ENCODE measurements at places on chromosomes 2 and 18.

DNA sequence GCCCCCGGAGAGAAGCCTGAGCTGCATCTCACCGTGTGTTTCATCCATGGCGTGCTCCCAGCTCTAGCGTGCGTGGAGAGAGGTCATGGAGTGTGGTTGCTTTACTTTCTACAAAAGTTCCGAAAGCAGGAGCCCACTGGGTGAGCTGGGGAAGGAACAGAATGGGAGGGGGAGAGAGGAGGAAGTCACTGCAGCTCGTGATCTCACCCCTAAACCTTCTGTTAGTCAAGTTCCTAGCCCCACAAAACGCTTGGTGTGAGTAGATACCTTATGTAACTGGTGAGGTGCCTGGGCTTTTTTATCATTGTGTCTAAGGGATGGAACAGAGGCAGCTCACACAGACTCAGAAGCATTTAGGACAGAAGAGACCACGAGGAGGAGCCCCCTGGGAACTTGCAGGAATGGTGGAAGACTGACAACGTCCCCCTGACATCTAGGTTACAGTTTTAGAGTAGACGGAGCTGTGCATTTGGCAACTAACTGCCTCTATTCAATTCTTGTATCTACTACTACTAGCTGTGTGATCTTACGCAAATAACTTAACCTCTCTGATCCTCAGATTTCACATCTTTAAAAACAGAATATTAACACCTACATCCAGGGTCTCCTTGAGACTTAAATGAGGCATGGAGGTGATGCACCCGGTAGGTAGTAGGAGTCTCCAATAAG lies 123.3 kb downstream of the ARL4C start:
- DNase-seq: no peak

GRCh38 chr18:77137851-77138250 lies 5.3 kb upstream of the MBP start:
- no peak for DNase-seq

DNA sequence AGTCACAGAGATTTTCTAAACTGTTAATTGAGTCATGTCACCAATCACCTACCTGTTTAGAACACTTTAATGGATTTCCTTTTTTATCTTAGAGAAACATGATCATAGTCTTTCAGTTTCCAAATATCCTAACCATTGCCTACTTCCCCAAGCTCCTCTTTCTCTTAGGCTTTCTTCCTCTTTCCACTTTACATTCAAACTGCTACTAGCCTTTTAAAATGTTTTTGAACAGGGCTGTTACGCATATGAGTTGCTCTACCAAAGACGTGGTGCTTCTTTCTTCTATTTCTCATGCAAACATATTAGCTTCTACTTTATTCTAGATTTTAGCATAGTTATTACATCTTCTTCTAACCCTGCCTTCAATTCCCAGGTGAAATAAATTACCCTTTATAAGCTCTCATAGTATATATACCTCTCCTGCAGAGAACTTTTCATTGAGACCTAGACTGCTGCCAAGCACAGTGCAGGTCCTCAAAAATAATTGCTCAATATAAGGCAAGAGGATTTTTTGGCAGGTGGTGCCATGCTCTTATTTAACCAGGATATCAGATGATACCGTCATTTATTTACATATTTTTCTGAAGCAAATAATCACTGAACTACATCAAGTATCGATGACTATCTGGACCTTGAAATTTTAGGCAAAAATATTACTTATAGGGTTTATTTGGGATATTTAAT lies 937.1 kb downstream of the TSN start:
- DNase-seq: no peak

DNA sequence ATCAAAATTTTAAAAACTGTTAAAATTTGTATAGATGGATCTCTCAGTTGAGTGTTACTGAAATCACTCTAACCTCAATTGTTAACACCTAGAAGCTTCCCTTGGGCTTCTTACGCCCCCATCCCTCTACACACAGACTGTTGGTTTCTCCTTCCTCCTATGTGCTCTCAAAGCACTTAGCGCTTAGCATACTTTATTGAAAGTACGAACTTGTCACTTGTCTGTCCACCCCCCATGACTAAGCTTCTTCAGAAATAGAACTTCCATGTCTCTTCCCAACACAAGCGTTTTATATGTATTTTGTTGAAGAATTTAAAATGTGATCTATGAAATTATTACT lies 441 bp downstream of the MPHOSPH10 start:
- DNase-seq: no peak

DNA sequence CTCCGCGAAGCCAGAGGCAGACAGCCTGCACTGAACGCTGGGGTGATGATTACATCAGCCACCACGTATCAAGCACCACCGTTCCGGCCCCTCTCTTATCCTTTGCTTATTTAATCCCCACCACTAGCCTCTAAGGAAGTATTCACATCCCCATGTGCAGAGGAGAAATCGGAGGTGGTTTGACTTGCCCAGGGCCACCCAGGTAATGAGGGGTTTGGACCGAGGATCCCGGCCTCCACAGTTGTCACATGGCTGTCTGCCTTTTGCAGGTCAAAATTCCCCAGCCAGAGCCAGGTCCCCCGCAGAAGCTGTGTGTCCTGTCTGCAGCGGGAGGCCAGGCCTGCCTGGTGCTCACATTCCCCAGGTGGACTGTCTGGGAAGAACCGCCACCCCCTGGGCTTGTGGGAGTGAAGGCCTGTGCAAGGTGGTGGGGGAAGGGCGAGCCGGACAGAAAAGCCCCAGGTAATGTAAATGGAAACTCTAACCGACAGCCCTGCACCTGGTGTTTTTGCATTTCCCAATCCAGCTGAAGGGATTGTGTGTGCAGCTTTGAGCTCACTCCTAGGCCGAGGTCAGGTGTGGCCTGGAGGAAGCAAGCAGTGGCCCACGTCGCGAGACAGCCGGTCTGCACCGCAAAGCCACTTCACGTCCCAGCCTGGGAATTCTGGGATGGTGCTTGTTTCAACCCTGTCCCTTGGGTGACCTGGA lies 108.5 kb upstream of the ID2 start:
- no peak for DNase-seq

- no peak for DNase-seq
These were observed 48.7 kb upstream of the C1GALT1C1L start for GRCh38 chr2:43724728-43725526.

DNA sequence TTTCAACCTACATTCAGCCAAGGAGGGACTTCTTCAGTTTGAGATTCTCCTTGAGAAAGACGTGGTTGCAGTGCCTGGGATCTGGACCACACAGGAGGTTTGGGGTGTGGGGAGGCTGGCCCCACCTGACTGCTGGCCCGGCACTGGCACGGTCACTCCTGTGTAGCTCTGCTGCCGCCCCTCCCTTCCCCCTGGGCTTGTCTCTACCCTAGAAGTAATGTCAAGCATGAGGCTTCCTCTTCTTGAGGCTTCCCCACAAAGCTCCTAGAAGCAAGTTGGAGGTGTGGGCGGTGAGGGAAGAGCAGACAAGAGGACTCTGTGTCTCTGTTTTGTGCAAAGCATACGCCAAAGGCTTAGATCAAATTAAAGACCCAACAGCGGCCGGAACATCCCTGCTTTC lies 8.7 kb downstream of the KLHL29 start:
- DNase-seq: no peak

DNA sequence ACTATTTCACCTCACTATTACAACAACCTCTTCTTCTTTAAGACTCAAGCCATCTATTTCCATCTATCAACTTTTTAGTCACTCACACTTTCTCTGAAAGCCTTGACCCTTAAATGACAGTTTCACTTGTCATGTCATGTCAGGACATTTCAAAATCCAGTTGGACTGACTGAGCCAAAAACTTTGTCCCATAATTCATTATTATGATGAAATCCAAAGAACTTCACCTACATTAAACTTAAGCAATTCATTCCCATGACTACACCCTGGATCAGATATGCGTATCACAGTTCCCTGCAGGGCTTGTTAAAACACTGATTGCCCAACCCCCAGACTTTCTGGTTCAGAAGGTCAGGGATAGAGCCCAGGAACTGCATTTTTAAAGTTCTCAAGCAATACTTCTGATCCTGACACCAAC lies 26.5 kb downstream of the LDAH start:
- DNase-seq: peak; percentile 62

All from NCI-H226 (cell line).